ENCODE measurements at places on chromosomes 12 and 14.

DNA sequence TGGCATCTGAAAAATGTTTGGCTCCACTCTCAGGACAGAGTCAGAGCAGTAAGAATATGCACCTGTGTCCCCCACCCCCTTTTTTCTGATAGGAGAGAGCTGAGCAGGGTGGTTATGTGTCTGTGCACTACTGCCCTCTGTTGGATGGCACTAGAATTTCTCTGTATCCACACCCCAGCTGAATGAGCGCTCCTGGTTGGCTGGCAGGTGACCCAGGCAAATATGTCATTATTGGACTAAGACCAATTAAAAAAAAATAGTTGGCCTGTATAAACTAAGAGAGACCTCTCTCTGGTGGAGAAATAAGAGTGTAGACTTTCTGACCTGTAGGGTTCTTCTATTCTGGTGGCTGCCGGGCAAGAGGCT is 107.0 kb downstream of the PTCSC3 start:
- no peak for DNase-seq

GRCh38 chr12:40565029-40565633 is 127.1 kb upstream of the CNTN1 start:
- no peak for DNase-seq

DNA sequence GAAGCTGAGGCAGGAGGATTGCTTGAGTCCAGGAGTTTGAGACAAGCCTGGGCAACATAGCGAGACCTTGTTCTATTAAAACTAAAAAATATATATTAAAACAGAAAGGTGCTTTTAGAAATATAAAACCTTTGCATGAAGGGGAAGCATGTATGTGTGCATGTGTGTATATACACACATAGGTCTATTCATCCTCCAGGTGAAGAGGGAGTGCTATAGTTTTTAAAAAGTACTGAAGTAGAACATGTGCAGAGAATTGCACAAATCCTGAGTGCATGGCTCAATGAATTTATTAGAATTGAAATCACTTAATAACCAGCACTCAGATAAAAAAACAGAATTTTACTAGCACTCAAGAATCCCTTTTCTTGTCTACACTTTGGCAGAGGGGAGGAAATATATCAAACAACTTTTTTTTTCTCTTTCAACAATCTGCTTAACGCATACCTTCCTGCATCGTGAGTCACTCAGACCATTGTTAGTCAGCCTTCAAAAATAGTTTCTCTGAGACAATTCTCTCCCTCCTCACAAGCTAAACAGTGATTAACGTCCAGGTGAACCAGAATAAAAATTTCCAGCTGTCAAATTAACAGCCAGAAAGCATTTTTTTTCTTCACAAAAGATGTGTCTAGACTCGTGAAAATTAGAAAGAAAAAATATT is 17.7 kb upstream of the NEDD1 start:
- no peak for DNase-seq

- no peak for DNase-seq
These were observed 371.1 kb downstream of the SEC23A start for GRCh38 chr14:38731962-38732361.

DNA sequence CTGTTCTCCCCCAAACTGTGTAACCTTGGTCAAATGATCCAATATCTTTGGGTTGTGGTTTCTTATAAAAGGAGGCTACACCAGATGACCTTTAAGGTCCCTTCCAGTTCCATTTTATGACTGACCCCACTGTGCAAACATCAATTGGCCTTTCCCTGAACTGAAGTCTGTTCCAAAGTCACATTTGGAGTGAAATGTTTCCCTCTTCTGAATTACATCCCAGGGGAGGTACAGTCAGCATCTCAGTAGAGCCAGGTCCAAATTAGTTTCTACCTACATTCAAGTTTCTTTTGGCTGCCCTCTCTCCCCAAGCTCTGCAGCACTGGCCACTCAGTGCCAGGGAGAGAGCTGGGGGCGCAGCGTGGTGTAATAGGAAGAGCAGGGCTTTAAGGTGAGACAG is 34.4 kb downstream of the LIMA1 start:
- no peak for DNase-seq

- no peak for DNase-seq
These were observed 324.4 kb downstream of the PAWR start for GRCh38 chr12:79366374-79366773.
